ENCODE measurements at places on chromosomes 5 and 9.

DNA sequence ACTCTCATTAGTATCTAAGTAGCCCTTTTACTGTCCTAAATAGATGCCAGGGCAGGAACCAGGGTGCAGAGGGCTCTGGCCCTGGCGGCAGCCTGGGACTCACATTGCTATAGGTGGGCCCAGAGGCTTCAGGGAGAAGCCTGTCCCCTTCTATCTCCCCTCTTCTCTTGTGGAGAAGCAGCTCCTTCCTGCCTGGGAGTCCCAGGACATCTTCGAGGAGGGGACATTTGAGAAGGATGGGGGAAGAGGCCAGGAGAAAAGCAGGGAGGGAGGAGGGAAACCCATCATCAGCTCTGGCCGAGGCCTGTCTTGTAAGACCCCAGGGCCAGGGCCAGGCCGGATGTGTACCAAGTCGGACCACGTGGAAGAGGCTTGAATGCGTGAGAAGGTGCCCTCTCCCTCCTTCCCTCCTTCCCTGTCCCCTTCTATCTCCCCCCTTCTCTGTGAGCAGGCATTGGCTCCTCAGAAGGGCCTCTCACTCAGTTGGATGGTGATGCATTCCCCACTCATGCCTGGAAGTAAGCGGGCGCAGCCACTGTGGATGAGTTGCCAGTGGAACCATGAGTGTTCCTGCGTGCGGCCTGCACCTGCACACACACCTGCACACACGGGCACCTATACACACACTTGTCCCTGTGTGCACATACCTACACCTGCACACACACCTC, 20.7 kb upstream of the LPCAT1 start:
- no peak for DNase-seq

GRCh38 chr5:4862500-4862899, 277.6 kb upstream of the ADAMTS16 start:
- no peak for DNase-seq

DNA sequence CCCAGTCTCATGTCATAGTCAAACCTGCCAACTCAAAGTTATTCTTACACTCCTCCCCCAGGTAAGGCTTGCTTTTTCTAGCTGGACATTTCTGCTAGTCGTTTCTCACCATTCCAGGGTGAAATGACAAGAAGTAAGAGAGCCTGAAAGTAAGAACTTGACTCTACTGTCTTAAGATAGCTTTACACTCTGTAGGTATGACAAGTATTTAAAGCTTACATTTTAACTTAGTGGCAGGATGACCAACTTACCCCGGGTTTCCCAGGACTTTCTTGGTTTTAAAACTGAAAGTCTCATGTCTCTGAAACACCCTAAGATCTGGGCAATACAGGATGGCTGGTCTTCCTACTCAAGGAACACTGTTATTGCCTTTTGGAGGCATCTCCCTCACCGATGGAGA, 67.5 kb upstream of the PIK3R1 start:
- no peak for DNase-seq

GRCh38 chr9:76595645-76596044, 136.7 kb downstream of the GCNT1 start:
- no peak for DNase-seq

DNA sequence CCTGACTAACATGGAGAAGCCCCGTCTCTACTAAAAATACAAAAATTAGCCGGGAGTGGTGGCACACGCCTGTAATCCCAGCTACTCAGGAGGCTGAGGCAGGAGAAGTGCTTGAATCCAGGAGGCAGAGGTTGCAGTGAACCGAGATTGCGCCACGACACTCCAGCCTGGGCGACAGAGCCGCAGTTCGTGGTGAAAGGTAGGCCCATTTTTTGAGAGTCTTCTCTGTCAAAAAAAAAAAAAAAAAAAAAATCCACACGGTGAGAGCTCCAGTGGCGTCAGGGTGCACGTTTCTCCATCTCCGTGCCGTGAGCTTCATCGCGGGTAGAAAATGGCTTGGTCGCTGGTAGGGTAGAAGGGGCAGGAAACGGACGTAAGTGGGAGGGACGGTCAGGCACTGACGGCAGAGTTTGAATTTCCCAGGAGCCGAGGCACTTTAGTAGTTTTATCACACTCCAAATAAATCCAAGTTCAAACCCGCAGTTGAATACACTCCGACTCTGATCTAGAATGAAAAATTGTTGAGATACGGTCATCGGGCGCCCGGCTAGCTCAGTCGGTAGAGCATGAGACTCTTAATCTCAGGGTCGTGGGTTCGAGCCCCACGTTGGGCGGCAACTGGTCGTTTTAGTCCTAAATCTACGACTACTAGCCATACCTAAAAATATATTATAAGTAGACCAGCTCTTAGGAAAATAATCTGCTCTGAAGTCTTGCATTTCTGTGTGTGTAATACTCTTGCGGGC, 2.4 kb upstream of the TRIM7 start:
- peak; percentile 81 for DNase-seq

GRCh38 chr5:81826128-81826527, 75.2 kb upstream of the SSBP2 start:
- DNase-seq, result no peak

GRCh38 chr5:83711982-83712601, 8.6 kb downstream of the HAPLN1 start:
- DNase-seq, result peak; percentile 56

DNA sequence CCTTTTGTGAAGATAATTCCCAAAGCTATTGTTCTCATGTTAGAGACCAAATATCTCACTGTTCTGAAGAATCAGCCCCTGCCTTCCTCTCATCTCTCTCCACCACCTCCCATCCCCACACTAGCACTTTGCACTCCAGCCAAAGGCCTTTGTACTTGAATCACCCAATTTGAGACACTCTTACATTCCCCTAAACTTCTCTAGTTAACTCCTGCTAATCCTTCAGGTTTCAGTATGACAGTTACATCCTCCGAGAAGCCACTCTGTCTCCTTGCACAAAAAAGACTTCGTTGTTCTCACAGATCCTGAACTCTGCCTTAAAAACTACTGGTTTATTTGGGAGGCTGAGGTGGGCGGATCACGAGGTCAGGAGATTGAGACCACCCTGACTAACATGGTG, 227.5 kb downstream of the PIK3R1 start:
- no peak for DNase-seq

- no peak for DNase-seq
Measured at GRCh38 chr5:10229306-10230048, 20.2 kb downstream of the ATPSCKMT start.

DNA sequence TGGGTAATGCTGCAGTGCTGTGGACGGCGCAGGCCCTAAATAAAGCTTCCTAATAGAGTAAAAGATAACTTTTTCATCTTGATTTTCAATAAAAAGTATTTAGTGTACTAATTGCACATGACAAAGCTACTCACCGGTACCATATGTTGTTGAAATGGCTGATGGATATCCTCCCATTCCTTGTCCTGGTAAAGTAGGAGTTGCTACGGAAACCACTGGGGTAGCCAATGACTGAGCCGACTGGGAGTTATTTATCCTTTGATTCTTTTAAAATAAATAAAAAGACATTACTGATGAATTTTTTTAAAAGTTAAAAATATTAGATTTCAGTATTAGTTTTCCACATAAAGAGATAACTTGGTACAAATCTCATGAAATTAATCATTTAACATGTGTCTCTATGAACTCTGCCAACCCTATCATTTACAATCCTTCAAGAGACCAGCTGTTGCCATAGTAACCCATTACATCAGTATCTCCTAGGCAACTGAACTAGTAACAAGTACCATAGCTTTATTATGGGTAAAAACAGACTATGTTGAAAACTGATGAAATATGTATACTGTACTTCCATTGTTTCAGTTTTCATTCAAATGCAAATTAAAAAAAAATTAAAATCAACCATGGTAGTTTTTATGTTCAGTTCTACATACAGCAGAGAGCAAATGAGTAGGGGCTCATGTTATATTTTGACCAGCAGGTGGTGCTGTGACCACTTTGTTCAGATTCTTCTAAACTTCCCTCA, 153.7 kb downstream of the MEF2C start:
- DNase-seq, result peak; percentile 76
